ENCODE measurements at places on chromosomes 1 and 21. TPM values are rescaled to one million over a fixed set of nuclear protein-coding genes. Genes with fewer than 3 reads are reported as not detected.

DNA sequence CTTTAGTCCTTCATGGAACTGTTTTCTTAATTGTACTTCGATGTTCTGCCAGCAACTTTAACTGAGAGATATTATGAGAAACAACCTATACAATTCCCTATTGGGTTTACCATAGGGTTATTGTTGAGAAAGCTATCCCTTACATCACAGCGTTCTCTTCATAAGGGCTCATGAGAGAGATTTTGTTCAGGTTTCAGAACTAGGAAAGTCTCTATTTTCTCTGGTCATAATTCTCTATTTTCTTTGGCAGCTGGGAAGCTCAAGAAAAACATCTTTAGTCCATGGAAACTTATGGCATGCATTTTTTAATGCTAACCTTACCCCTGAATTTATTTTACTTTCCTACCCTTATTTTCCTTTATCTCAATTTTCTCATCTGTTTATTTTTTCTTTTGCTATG is 38.2 kb downstream of the NMNAT2 start:
- DNase-seq: no peak

Gene NPR1
- 1.7 TPM for polyA plus RNA-seq

- DNase-seq: peak; percentile 86
Measured at GRCh38 chr1:70140343-70140742, 65.0 kb downstream of the LRRC40 start.

- peak; percentile 48 for DNase-seq
Measured at GRCh38 chr1:6497215-6497866, 5.9 kb upstream of the PLEKHG5 start.

Gene ANKRD45
- polyA plus RNA-seq: 2.3 TPM

Gene C1QA
- polyA plus RNA-seq: not detected

- DNase-seq: peak; percentile 47
Measured at GRCh38 chr1:56397811-56398231, 181.5 kb downstream of the PLPP3 start.

DNA sequence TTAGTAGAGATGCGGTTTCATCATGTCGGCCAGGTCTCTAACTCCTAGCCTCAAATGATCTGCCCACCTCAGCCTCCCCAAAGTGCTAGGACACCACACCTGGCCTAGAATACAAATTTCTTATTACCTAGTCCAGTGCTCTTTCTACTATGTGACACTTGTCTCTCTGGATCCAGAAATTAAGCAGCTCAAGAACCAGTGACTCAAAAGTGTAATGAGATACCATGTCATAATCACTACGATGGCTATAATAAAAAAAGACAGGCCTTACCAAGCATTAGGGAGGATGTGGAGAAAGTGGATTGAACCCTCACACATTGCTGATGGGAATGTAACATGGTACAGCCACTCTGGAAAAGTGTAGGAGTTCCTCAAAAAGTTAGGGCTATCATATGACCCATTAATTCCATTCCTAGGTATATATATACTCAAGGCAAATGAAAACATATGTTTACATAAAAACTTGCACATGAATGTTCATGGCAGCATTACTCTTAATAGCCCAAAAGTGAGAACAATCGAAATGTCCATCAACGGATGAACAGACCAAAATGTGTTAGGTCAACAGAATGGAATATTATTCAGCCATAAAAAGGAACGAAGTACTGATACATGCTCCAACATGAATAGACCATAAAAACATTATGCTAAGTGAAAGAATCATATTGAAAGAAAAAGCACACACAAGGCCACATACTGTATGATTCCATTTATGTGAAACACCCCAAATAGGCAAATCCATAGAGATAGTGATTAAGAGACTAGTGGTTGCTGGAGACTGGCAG is 8.3 kb downstream of the TEX38 start:
- DNase-seq: no peak

- peak; percentile 95 for DNase-seq
Measured at GRCh38 chr1:26771643-26772321, 16.0 kb upstream of the PIGV start.

DNA sequence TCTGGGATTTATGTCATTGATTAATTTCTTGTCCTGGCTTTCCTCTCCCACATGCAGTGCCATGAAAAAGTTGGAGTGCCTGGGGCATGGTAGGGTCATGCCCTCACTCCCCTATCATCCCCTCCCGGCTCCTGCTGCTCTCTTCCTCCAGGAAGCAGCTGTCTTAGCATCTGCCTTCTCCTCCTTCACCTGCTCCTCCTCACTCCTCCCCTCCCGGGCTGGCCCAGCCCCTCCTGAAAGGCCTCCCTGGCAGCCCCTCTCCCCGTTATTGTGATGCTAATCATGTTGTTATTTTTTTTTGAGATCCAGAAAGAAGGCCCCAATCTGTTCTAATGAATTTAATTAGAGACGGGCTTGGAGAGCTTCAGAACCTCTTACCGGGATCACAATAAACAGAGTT is 36.3 kb upstream of the NFASC start:
- DNase-seq: no peak

GRCh38 chr1:36582066-36582755 is 99.5 kb upstream of the CSF3R start:
- no peak for DNase-seq

Gene RTCA
- 45.0 TPM for polyA plus RNA-seq

DNA sequence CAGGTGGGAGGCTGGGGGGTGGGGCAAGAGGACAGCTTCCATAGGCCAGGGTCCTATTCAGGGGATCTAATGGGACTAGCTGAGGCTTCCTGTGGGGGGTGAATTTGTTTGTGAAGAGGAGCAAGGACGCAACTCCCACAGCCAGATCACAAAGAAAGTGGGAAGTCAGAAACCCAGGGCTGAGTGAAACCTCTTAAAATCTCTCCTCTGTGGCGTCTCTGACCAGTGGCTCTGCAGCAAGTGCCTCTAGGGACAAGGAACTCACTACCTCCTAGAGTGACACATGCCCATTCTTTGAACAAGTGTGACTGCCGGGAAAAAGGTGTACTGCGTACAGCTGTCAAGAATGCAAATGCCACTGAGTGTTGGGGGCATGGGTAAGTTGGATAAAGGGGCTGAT is 187.9 kb downstream of the HIVEP3 start:
- DNase-seq: no peak

- DNase-seq: no peak
Measured at GRCh38 chr1:92167151-92167550, 50.6 kb upstream of the C1orf146 start.

- DNase-seq: no peak
Measured at GRCh38 chr1:201659572-201659971, 120.6 kb downstream of the NAV1 start.

DNA sequence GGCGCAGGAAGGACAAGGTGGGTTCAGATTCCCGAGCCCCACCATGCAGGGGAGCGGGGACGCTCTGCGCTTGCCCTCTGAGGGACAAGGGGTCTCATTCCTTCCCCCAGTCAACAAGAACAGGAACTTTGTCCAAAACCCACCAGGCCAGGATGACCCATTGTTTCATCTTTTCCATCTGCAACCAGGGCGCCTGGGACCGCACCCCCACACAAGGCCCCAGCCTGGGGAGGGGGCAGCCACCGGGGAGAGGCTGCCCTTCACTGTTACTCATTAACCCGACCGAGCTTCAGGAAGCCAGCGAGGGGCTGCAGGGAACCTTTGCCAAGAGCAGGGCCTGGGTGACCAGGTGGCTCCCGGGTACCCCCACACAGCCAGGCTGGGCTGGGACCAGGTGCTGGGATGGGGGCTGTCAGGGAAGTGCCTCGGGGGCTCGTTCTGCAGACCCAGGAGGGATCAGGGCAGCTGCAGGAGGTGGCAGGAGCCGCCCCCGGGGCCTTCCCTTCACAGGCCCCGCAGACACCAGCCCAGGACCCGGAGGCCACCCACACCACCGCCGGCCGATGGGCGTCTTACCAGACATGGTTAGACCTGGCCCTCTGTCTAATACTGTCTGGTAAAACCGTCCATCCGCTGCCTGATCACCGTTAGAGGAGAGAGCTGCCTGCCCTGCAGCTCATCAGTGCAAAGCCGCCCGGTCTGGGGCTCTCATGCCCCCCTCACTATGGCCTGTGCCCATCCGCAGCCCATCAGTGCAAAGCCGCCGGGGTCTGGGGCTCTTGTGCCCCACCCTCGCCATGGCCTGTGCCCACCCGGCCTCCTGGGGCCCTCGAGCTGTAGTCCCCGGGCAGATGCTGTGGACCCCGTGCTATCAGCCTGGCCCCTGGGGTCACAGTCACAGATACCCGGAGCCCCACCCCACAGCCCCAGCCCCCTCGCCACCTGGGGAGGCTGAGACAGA is 4.9 kb upstream of the TTLL10 start:
- no peak for DNase-seq

DNA sequence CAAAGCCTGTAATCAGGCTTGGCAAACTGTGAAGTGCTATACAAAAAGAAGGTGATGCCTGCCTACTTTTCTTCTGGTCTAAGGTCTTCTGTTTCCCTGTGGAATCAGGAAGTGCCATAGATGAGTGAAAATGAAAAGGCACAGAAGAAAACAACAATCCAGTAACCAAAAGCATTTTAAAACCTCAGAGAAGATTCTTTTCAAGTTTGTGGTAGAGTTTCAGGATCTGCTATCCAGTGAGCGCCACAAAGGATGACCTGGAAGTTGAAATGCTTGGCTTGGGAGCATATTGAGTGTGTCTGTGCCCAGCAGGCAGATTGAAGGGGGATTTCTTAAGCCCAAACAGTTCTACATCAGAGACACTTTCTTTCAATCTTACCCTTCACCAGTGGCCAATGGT is 272.2 kb downstream of the PAPPA2 start:
- DNase-seq: no peak

DNA sequence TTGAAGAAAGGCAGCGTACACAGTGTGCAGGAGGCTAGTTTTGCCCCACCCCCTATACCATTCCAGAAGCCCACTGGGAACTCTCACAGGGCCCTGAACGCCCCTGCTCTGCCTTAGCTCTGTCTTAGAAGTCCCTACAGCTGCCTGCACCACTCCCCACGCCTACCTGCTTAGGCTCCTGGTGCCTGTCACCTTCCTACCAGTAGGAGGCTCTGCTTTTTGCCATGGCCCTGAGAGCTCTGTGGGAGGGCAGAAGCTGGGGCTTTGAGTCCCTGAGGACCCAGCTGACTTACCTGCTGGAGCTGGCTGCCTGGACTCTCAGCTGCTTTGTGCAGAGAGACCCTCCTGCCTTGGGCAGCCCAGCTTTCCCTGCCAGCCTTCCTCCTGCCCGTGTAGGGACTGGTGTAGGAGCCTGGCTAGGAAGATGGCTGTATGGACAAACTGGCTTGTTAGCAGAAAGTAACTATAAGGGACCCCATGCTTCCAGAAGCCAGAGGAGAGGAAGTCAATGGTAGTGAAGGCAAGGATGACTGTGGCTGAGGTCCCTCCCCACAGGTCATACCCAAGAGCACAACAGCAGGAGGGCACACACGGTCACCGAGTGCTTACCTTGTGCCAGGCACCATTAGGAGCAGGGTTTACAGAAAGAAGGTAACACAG is 9.8 kb upstream of the CELSR2 start:
- DNase-seq: peak; percentile 67

Gene EDARADD
- 0.70 TPM for polyA plus RNA-seq

- DNase-seq: no peak
Measured at GRCh38 chr1:13540866-13541265, 27.1 kb upstream of the LRRC38 start.

Gene CFHR2
- not detected for polyA plus RNA-seq

- peak; percentile 47 for DNase-seq
Measured at GRCh38 chr1:119147661-119148090, 7.2 kb upstream of the WARS2 start.

DNA sequence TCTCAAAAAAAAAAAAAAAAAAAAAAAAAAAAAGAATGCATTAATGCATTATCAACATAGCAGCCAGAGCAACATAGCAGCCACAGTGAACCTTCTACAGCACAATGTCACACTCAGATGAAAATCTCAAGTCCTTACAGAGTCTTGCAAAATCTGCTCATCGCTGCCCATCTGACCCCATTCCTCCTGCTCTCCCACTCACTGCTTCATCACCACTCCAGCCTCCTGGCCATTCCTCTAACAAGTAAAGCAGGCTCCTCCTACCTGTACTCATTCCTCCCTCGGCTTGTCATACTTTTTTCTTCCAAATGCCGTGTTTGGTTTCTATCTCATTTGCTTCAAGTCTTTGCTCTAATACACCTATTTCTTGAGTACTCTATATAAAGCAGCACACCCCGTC is 29.5 kb downstream of the BRINP2 start:
- no peak for DNase-seq

DNA sequence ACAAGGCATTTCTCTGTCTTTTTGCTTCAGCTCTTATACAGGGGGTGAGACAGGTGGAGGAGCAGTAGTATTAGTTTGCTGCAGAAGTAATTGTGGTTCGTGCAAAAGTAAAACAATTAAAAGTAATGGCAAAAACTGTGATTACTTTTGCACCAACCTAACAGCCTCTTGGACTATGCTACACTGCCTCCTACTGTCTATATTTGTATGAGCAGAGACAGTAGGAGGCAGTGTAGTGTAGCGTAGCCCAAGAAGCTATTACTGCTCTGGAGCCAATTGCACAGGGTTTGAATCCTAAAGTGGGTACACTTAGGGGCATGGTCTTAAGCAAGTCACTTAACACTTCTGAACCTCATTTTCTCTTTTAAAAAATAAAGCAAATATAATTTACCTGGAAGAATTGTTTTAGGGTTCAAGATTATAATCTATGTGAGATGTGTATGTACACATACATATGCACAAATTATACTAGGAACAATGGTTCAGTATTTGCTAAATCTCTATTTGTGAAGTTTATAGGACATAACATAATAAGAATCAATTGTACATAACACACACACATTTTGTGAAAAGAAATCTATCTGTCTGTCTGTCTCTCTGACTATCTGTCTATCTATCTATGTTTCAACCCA is 103.8 kb downstream of the BRINP3 start:
- peak; percentile 53 for DNase-seq

Gene GSTM1
- 33.1 TPM for polyA plus RNA-seq

DNA sequence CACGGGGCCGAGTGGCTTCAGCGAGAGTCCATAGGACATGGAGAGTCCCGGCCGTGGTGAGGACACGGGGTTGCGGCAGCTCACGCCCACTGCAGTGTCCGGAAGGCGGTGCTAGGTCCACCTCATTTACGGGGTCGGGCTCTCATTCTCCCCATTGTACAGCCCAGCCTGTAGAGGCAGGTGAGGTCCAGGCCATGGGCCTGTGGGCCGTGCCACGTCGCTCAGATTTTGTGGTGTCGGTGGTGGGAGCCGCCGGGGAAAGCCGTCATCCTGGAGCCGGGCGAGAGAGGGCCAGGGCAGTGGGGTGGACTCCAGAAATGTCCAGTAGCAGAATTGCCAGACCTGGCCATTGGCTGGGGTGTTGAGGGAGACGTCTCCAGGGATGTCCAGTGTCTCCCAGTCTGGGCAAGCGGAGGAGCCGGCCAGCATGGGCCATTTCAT is 59.4 kb downstream of the PRKCZ start:
- no peak for DNase-seq

Gene SPRR4
- polyA plus RNA-seq: not detected

- no peak for DNase-seq
Measured at GRCh38 chr1:211614615-211615014, 35.7 kb upstream of the SLC30A1 start.
